Liver (tissue), 10 donors: ENCODE measurements at places on chromosomes 2 and 18. TPM values are rescaled to one million over a fixed set of nuclear protein-coding genes. Genes with fewer than 3 reads are reported as not detected.

HOXD11 gene
- not detected for total RNA-seq

PLEKHH2 gene
- 1.4 TPM for total RNA-seq

TSGA10 gene
- 4.4 TPM for total RNA-seq

RESP18 gene
- not detected for total RNA-seq

IL36G gene
- total RNA-seq: not detected

ACADL gene
- 1.9 TPM for total RNA-seq

ZAP70 gene
- 4.9 TPM for total RNA-seq

NXPH2 gene
- total RNA-seq: 0.19 TPM

SLC9A4 gene
- not detected for total RNA-seq

VWC2L gene
- not detected for total RNA-seq

DTYMK gene
- 17.0 TPM for total RNA-seq

LTBP1 gene
- 57.6 TPM for total RNA-seq

ANKRD39 gene
- total RNA-seq: 4.7 TPM

TUBA3D gene
- 0.14 TPM for total RNA-seq

- DNase-seq: no peak
Measured at GRCh38 chr2:213036836-213037235, 114.6 kb downstream of the IKZF2 start.

DNA sequence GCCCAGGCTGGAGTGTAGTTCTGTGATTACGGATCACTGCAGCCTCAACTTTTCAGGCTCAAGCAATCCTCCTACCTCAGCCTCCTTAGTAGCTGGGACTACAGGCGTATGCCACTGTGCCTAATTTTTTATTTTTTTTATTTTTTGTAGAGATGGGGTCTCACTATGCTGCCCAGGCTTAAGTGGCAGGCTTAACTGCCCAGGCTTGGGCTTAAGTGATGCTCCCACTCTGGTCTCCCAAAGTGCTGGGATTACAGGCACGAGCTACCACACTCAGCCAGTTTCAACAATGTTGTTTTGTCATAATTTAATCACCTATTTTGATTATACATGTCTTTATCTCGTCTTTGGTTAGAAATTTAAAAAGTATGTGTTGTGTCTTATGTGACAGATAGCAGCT is 18.2 kb downstream of the UGGT1 start:
- no peak for DNase-seq

- DNase-seq: no peak
Measured at GRCh38 chr2:100953406-100954043, 48.6 kb upstream of the RPL31 start.

DNA sequence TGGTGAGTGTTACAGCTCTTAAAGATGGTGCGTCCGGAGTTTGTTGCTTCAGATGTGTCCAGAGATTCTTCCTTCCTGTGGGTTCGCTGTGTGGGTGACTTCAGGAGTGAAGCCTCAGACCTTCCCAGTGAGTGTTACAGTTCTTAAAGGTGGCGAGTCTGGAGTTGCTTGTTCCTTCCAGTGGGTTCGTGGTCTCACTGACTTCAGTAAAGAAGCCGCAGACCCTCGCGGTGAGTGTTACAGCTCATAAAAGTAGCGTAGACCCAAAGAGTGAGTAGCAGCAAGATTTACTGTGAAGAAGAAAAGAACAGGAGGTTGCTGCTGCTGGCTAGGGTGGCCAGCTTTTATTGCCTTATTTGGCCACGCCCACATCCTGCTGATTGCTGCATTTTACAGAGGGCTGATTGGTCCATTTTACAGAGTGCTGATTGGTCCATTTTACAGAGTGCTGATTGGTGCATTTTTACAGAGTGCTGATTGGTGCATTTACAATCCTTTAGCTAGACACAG is 34.0 kb upstream of the SPTBN1 start:
- DNase-seq: no peak

DNA sequence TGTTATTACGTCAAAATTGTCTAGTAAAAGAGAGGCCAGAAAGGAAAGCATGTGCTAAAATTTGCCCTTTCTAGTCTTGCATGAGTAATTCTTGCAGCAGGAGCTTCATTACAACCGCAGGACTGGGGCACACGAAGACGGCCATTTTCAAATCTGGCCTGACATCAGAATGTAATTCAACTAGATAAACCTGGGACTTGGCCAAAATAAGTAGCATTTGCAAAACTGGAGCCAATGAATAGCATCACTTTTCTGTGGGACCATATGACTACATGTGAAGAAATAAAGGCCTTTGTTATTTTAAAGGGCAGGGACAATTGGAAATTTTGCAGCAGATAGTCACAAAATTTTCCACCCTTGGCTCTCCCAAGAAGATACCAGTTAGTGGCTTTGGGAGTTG is 3.0 kb upstream of the FZD7 start:
- no peak for DNase-seq

DNA sequence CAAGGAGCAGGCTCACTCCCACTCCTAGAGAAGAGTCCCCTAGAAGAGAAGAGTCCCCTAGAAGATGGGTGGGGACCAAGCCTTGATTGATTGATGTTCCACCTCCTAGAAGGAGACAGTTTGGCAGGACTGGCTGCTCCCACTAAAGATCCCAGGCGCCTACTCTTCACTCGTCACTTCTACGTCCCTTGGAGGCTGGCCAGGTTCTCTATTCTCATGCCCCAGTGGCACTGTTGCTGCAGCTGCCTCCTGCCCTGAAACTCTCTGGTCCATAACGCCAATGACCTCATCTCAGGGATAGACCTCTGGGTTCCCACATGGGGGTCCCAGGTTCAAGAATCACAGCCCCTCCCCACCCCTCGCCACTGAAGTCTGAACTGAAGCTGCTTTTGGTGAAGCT is 2.5 kb upstream of the SP140L start:
- no peak for DNase-seq

- DNase-seq: no peak
Measured at GRCh38 chr2:180314086-180314485, 307.0 kb upstream of the CWC22 start.

GRCh38 chr2:66331176-66331575 is 103.7 kb upstream of the MEIS1 start:
- no peak for DNase-seq

- no peak for DNase-seq
Measured at GRCh38 chr2:240369801-240370585, 65.5 kb upstream of the GPC1 start.

- no peak for DNase-seq
Measured at GRCh38 chr2:142045641-142046040, 85.2 kb downstream of the LRP1B start.

DNA sequence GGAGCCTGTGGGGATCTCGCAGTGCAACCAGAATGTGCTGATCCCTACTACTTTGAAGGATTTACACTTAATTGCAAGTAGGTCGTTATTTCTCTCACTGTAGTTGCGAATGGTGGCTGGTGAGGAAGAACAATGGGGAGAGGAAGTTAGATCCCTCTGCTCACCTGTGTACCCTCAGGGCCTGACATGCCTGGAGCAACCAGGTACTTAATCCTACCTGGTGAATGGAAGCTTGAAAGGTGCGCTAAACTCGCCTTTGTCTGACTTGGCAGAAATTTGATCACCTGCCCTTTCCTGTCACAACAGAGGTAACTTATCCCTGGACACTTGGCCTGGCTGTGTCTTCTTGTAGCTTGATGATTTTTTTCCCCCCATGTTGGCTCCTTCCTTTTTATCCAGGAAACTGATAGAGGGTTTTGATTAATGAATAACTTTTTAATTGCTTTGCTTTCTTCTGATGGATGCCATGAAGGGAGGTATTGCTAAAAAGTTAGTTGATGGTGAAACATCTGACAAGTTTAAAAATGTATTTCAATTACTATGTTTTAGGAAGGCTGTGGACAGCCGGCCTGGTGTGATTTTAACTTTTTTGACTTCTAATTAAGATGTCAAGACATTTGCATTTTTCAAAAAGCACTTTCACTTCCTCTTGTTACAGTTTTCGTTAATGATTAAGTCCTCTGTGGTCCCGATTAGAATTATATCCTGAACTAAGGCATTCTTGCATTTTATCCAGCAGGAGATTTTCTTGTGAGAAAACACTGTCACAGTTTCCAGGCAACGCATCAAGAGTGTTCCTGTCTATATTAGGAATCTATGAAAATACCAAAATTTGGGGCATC is 9.2 kb downstream of the SGPP2 start:
- DNase-seq: no peak

DNA sequence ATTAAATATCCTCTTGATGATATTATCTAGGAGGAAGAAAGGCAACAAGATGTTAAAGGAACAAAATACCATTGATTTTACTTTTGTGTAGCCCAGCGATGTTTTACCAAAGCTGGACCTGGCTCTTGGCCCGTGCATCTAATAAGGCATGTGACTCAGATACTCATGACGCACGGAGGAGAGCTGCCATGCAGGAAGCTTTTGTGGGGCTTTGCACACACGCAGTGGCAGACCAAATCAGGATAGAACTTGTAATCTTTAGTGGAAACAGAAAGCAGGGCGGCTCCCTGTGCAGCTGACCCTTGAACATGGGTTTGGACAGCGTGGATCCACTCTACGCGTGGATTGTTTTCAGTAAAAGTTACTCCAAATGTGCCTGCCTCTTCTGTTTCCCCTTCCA is 190.0 kb downstream of the NAPG start:
- no peak for DNase-seq

DNA sequence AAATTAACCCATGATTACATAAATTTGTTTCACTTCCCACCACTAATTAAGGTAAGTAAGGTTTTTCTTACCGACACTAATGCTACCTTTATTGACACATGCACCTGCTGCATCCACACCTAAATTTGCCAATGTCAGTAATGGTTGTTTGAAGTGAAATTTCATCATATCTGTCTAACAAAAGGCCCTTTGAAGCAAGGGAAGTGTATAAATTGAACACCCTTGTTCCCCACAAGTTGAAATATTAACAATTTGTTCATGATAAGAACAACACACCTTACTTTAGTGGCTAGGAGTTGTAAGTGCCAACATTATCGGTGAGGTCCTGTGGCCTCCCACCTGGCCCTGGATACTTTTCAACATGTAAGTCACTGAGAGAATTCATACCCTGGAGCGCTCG is 116.3 kb upstream of the CDCA7 start:
- DNase-seq: no peak

GRCh38 chr2:50606860-50607259 is 425.1 kb downstream of the NRXN1 start:
- no peak for DNase-seq

DNA sequence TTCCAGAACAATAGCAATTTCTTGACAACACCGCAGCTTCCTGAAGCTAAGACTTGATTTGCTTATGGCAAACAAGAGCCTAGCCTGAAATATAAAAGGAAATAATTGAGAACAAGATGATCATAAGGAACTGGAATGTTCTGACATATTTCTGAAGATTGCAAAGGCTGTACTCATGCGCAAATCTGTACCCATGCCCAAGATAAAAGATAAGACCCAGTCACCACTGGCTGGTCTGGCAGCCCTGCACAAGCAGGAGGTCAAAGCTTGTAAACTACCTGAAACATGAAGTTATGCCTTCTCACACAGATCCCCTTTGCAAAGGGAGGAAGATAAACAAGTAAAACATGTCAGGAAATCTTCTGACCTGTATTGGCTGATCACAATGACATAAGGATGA is 160.8 kb upstream of the GYPC start:
- no peak for DNase-seq

GRCh38 chr2:149625671-149626070 is 38.1 kb upstream of the MMADHC start:
- DNase-seq: no peak

- no peak for DNase-seq
Measured at GRCh38 chr18:2572171-2572569, 813 bp downstream of the NDC80 start.

DNA sequence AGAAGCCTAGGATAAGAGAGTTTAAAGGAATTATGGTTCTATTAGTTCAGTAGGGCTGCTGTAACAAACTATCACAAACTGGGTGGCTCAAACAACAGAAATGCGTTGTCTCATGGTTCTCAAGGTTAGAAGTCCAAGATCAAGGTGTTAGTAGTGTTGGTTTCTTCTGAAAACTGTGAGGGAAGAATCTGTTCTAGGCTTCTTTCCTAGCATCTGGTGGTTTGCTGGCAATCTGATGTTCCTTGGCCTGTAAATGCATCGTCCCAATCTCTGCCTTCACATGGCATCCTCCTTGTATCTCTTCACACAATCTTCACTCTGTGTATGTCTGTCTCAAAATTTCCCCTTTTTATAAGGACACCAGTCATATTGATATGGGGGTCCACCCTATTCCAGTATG is 76.3 kb downstream of the MDH1 start:
- no peak for DNase-seq

DNA sequence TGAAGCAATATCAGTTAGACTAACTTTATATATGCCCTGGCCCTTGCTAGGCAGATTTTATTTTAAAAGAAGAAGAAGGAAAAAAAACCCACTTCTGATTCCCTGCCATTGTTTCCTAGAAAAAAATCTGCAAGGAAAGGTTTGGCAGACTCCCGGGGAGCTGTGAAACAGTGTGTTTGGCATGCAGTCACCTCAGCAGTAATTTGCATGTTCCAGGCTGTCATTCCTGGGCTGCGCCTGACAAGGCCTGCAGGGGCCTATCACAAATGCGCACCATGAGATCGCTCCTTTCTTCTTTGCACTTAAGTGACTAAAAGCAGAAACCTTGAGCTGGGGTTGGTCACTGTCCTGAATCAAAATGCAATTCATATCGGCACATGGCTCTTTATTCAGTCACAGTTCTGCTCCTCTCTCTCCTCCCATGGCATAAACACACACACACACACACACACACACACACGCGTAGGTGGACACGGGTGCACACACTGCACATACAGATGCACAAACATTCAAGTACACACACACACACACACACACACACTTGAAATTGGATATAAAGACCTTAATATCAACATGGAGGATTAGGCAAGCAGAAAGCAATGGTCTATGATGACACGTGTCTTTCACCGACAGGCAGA is 172.8 kb downstream of the MYT1L start:
- no peak for DNase-seq

GRCh38 chr2:108171657-108172056 is 68.1 kb upstream of the SULT1C3 start:
- no peak for DNase-seq

GRCh38 chr2:26442707-26443106 is 35.2 kb downstream of the OTOF start:
- no peak for DNase-seq

DNA sequence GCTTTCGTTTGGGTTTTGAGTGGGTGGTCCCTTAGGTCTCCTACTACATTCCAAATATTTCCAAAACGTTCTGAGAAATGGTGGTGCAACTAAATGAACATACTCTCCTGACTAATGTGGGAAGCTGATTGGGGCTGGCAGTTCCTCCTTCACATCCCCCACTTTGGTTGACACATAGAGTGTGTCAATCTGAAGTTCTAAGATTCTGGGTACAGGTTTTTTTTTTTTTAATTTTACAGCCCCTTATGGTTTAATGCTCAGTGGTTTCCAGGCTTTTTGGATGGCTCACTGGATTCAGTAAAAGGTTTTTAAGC is 58.4 kb upstream of the ITGB6 start:
- no peak for DNase-seq

- no peak for DNase-seq
Measured at GRCh38 chr2:136049011-136049742, 63.8 kb upstream of the DARS1 start.

DNA sequence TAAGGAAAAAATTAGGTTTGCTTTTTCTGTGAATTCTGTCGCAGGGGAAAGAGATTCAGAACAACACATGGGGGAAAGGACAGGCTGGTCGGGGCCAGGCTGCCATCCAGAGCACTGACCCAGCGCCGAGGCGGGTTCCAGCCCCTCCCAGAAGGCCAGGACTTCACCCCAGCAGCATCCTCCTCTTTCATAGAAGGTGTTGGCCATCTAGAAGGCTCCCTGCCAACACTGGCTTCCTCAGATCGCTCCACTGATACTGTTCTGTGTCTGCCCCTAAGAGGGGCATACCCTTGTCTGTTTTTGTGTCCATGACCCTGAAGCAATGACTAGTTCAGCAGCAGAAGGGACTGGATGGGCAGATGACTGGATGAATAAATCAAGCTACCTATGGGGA is 144.5 kb downstream of the HDAC4 start:
- no peak for DNase-seq
